ENCODE measurements at places on chromosomes 5 and 9.

DNA sequence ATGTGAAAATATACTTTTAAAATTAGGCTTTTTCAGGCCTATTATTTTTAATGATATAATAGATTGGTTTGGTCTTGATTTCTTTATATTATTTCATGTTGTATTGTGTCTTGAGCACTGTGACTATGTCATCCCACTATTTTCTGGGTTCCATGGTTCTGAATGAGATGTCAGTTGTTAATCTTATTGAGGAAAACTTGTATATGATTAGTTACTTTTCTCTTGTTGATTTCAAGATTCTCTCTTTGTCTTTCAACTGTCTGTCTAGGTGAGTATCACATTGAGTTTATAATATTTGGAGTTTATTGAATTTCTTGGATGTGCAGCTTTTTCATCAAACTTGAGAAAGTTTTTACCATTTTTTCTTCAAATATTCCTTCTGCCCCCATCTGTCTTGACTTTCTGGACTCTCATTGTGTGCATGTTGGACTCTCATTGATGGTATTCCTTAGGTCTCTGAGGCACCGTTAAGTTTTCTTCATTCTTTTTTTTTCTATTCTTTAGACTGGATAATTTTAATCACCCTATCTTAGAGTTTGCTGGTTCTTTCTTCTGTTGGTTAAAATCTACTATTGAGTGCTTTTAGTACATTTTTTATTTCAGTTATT is 175.8 kb downstream of the TMEM167A start:
- DNase-seq: no peak

DNA sequence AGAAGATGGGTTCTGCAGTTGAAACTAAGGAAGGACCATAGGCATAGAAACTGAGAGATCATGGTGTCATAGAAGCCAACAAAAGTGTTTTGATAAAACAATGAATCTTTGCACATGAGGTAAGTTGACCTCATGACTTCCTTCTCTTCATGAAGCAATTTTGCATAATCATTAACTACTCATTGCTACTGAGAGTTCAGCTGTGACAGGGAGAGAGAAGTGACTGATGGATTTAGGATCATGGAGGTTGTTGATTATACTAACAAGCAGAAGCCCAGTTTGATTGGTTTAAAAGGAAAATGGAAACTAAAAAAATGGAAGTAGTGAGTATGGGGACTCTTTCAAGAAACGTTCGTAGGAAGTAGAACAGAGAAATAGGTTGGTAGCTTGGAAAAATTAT is 51.2 kb downstream of the PARP8 start:
- no peak for DNase-seq

- no peak for DNase-seq
These were observed 25.1 kb upstream of the GCNT1 start for GRCh38 chr9:76433836-76434235.

DNA sequence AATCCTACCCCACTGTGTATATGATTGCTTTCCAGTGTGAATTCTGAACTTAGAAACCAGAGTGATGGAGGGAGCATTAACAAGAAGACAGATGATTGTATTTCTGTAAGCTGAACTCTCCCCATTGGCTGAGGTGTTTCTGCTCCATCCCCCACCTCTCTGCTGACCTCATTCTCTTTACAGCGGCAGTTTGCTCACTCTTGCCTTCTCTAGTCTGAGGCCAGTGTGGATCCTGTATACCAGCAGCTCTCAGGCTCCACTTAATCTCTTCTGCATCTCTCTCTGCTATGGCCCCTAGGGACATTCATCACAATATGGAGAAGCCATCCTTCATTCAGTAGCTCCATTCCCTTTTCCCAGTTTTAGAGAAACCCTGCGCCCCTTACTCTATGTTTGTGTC is 358.8 kb downstream of the MAN2A1 start:
- DNase-seq: no peak

GRCh38 chr5:16502866-16503265 is 37.3 kb upstream of the ZNF622 start:
- DNase-seq: no peak

DNA sequence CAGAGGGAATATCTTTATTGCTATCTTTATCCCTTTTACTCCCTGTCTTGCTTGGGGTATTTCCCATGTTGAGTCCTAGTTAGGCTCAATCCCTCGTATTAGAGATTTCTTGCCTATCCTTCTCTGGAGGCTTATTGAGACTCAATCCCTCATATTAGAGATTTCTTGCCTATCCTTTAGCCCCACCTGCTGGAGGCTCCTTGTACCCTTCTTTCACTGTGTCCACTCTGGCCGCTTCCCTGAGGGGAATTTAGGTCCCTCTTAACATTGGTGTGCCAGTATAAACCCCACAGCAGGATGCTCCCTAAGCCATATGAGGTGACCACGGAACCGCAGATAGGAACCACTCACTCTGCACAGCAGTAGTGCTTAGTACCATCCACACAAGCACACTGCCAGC is 110.7 kb upstream of the MAMDC2 start:
- DNase-seq: no peak

GRCh38 chr9:117835798-117836197 is 131.6 kb downstream of the TLR4 start:
- no peak for DNase-seq

GRCh38 chr9:112380102-112380824 is at the start of gene HSDL2:
TSS of gene HSDL2 (plus strand) at chr9:112380108. CDS start at chr9:112380164, 56 bp downstream.
- no peak for DNase-seq

DNA sequence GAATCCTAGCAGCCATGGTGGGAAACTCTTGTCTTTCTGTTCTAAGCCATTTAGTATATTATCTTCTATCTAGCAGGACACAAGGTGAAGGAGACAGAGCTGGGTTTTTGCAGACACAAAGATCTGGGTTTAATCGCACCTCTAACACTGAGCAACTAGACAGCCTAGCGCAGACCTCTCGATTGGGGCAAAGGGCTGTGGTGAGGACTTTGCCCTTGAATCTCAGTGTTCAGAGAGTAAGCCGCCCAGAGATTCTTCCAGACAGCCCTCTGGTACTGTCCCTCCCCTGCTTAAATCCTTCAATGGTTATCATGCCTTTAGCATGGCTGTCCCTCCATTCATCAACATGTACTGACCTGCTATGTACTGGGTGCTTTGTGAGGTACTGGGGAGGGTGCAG is 128.1 kb downstream of the CRB2 start:
- DNase-seq: no peak

DNA sequence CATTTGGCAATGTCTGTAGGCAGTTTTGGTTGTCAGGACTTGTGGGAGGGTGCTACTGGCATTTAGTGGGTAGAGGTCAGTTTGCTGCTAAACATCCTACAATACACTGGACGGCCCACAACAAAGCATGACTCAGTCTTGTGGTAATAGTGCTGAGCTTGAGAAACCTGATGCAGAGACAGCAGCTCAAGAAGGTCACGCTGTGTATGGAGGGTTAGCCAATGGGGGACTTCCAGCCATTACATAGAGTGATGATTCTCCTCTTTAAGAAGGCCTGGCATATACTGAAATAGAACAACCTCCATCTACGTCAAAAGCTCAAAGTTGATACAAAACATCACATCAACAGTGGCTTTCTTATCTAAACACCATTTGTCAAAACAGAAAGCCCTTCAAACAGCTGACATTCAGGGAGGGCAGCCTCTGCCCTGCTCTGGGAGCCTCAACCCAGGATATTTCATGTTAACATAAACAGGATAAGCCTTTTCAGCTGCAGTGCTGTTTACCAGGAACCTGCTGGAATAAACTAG is 143.0 kb downstream of the GPBP1 start:
- DNase-seq: no peak

- DNase-seq: no peak
These were observed 406.2 kb upstream of the IRX4 start for GRCh38 chr5:2288968-2289367.

GRCh38 chr9:6552033-6552432 is 93.5 kb downstream of the GLDC start:
- no peak for DNase-seq

GRCh38 chr5:8825139-8825757 is 720.6 kb downstream of the SEMA5A start:
- no peak for DNase-seq

DNA sequence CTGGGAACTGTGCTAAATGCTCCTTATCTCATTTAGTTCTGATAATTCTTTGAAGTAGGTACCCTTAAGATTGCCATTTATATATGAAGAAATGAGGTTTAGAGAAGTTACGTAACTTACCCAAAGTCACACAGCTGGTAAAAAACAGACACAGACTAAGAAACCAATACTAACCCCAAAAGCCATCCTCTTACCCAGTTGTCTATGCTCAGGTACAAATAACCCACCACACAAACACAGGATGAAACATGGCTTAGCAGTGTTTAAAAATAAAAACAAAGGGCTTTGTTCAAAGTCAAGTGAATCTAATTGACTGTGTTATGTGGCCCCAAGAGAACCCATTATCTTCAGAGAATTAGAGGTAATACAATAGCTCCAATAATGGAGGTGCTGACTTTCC is 37.0 kb upstream of the IL7R start:
- no peak for DNase-seq

DNA sequence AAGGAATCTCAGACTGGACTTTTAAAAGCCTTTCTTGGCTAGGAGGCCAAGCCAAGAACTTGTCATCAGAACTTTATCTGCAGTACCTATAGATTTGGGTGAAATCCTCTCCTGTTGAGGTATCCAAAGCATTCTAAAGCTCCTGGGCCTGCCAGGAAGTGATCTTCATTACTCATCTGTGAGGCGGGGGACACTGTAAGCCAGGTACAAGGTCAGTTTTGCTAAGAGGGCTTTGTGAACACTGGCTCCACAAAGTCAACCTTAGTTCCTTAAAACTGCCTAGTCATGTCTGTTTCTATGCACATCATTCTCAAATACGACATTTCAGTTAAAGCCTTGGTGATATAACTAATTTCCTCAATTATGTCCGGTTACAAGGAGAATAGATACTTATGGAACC is 236.7 kb downstream of the PIK3R1 start:
- no peak for DNase-seq

DNA sequence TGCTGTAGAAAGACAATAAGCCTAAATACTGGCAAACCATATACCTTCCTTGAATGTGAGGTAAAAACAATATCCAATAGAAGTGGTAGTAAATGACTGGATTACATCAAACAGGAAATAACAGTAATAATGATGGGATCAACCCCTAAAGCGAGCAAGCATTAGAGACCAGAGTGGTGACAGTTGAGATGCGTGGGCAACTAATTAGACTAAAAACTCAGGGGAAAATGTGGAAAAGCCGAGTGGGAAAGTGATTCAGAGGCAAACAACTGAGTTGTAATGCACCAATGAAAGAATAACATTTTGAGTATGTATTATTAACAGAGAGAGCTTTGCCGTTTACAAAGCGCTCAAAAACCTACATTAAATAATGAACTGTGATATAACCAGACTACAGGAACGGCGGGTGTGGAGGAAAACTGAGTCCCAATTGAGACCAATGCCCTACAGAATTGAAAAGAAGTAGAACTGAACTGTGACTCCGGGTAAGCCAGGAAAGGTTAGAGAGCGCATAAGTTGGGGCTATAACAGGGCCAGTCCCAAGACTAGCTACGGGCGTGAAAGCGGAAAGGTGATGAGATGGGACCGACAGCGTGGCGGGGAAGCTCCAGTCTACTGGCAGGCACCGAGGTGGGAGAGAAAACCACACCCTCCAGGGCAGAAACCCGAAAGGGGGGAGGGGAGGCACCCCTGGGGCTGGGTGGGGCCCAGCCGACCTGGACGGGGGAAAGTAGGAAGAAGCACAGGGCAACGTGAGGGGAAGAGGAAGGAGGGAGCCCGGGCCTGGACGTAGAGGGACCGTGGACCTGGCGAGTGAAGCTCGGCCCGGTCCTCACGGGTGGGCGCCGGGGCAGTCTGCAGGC is 592 bp downstream of the UBAP2 start:
- DNase-seq: no peak

DNA sequence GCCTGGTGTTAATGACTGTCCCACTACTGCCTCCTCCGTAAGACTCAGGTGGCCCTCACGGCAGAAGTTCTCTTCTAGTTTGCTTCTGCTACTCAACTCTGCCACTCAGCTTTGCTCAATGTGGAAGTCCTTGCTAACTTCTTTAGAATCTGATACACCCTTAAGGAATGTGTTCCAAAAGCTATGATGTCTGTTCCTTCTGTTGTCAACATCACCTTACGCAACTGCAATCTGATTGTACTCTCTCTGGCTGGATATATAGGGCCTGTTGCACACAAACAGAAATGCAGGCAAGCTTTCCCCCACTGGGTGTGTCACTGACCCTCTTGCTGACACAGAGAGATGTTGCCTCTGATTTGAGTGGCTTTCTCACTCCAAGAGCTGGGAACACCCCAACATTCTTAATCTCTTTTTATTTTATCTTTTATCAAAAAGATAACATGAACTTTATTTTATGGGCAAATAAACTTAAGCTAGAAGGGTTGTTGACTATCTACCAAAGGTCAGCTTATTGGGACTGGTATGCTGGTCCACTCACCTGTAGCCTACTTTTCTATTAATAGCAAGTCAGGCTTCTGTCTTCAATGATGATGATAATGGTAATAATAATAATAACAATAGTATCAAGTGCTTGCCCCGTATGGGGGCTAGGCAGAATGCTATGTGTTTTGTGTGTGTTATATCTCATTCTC is 25.2 kb downstream of the TMEM252 start:
- DNase-seq: no peak

GRCh38 chr9:25709941-25710340 is 31.7 kb upstream of the TUSC1 start:
- DNase-seq: no peak

DNA sequence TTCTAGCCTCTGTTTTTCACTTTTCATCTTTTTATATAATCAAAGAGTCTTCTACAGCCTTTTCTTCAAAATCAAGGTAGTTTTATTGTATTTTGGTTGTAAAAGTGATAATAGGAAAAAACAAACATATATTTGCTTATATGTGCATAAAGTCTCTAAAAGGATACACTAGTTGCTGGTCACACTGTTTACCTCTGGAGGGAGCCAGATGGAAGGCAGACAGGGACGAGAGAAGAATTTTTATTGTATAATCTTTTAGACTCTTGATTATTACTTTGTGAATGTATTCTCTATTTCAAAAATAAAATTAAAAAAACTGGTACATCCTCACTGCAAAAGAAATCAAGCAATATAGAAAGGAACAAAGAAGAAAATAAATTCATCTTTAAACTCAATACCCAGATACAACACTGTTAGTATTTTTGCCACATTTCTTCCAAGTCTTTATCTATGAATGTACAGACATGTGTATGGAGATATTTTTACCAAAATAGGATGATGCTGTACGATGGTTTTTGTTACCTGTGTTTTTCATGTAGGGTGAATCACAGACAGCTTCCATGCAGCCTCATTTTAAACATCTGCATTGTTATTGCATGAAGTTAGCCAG is 6.1 kb upstream of the RNF183 start:
- no peak for DNase-seq

DNA sequence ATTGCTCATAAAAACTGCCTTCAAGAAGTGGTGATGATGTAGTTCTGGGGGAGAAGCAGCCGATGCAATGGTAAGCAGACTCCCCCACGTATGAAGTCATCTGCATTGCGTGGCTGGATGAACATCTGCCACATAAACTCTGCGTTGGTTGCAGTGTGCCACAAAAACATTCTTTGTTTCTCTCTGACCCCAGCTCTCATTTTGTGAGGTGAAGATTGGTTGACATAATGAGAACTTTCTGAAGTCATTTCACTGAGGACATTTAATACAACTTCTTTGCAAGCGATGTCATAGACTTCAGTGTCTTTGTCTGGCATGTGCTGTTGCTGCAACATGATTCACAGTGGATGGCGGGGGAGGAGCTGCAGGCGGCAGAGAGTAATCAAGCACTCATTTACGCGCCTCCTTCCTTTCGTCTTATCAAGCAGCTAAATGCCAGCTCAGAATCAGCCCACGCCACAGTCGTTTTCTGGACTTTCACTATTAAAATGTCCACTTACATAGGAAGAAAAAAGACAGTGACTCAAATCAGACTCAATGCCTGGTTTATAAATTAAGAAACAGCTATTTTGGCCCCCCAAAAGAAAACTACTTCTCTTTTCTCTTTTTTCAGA is 91.5 kb upstream of the NFIL3 start:
- no peak for DNase-seq
